ENCODE measurements at places on chromosomes 6 and 20.

GRCh38 chr6:13672904-13673303 is 38.7 kb downstream of the RANBP9 start:
- no peak for DNase-seq

DNA sequence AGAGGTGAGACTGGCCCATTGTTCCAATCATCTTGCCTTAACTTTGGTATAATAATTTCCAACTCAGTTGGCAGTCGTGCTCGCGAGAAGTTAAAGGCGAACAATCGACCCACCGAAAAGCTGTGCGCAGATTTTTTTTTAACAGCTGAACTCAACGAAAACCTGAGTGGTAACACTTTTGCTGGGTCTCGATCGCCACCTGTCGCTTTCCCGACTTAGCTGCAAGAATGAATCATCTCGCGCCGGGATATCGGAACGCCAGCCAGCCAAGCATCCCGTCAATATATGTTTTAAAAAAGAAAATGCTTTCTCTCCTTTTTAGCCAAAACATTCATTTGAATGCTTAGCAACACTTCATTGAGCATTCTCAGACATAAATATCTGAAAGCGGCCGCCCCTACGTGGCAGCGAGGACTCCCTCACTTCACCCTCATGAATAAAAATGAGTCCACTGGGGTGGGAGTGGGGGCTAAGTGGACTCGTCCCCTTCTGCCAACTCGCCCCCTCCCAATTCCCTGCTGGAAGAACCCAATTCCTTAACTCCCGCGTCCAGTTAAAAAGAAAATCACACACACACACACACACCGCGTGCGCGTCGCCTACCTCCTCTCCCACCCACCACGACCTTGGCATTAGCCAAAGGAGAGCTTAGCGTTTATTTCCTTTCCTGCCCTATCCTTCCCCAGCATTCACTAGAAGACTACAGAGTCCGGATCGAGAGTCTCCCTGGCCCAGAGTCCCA is 1.5 kb downstream of the COL12A1 start:
- peak; percentile 76 for DNase-seq

DNA sequence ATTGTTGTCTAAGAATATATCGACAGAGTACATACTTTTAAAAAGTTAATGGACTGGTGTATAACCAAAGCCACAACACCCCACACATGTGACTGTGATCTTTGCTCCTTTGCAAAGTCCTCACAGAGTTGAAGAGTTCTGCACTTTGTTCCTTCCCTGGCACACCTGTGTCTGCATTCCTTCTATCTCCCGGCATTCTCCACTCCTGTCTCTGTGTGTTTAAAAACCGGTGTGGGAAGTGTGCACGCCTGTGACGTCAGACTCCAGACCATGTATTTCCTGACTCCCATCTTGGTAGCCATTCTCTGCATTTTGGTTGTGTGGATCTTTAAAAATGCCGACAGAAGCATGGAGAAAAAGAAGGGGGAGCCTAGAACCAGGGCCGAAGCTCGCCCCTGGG is at the start of gene IYD:
TSS of gene IYD (plus strand) at position 251 of the 400 bp plus-strand sequence. CDS start at position 271, 20 bp downstream.
- no peak for DNase-seq

DNA sequence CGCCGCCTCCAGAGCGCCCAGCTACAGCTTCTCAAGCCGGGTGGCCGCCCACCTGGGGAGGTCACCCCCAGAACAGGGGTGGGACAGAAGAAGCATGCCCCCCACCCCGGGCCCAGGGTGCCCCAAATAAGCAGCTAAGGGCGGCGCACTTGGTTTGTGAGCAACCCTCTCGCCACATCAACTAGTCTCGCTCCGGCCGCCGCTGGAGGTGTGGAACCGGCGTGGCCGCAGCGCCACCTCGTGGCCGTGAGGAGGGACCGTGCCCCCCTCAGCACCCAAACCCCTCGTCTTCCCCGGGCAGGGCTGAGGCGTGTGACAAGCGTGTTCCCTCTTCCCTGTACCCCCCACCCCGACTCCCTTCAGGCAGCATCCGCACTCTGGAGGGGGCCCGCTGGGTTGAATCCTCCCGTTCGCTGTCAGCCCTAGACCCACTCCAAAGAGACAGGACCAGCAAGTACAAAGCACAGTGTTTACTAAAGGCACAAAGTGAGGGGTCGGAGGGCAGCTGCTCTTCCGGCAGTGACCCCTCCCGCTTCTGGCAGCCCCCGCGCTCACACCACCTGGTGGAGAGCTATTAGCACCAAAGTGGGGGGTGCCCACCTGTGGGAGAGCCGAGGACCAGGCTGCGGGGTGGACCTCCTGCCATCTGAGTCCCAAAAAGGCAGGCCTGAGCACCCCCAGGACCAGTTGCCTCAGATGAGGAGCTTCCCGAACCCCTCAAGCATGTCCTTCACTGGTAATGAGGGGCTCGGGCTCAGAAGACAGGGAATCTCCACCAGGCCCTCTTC is 45.4 kb downstream of the MDFI start:
- peak; percentile 82 for DNase-seq

- DNase-seq: no peak
Measured at GRCh38 chr6:7685276-7685675, 40.6 kb upstream of the BMP6 start.

DNA sequence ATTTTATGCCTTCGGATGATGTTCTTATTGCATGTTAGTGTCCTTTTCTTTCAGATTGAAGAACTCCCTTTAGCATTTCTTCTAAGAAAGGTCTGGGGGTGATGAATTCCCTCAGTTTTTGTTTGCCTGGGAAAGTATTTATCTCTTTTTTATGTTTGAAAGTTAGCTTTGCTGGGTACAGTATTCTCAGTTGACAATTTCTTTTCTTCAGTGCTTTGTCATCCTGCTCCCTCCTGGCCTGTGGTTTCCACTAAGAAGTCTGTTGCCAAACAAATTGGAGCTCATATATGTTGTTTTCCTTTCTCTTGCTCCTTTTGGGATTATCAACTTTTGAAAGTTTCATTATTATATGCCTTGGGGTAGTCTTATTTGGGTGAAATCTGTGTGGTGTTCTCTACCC is 11.5 kb downstream of the GRM1 start:
- no peak for DNase-seq

DNA sequence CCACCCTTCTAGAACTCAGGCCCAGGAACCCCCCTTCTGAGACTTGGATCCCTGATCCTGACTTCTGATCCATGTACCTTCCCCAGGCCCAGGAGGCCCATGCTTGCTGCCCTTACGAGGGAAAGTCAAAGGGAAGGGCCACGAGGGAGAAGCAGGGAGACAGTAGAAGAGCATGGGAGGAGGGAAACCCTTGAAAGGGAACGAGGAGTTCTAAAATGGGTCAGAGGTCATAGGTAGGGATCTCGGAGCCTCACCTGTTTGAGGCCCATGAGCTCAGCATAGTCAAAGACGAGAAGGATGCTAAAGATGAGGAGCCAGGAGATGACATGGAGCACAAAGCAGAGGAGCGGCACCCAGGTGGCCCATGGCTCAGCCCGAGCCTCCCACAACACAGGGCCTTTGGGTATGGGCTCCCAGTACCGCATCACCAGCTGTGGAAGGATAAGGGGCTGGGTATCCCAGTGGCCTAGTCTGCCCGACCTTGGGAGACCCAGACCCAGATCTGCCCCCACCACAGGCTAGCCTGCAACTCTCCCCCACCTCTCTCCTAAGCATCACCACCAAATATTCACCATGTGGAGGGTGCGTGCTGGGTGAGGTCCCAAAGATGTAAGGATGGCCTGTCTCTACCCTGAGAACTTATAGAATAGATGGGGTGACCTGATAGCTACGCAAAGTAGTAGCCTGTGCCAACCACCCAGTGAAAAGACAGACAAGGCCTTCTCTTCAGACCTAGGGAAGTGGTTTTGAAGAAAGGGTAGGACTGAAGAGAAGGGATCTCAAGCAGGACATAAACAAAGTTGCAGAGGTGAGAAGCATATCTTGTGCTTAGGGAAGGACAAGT is 1.5 kb downstream of the NRM start:
- no peak for DNase-seq

- DNase-seq: no peak
Measured at GRCh38 chr20:48685300-48685699, 142.5 kb downstream of the PREX1 start.

- no peak for DNase-seq
Measured at GRCh38 chr6:148452876-148453275, 110.2 kb downstream of the SASH1 start.

DNA sequence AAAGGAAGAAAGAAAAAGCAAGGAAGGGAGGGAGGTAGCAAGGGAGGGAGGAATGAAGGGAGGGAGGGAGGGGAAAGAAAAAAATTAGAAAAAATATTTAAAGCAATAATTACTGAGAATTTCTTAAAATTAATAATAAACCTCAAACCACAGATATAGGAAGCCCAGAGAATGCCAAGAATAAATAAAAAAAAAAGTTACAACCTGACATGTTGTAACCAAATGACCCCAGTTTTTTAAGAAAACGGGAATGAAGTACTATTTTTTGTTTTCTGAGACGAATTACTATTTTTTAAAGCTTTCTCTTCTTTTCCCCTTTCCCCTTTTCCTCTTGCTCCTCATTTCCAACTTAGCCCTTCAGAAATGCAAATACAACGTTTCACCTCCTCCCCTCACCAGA is 16.7 kb downstream of the SLC17A1 start:
- no peak for DNase-seq

- DNase-seq: peak; percentile 72
Measured at GRCh38 chr6:4374216-4374615, 238.8 kb upstream of the ECI2 start.

- DNase-seq: no peak
Measured at GRCh38 chr6:143525356-143525755, 13.8 kb upstream of the FUCA2 start.

GRCh38 chr20:13718171-13718570 is 66.5 kb downstream of the ESF1 start:
- DNase-seq: no peak

DNA sequence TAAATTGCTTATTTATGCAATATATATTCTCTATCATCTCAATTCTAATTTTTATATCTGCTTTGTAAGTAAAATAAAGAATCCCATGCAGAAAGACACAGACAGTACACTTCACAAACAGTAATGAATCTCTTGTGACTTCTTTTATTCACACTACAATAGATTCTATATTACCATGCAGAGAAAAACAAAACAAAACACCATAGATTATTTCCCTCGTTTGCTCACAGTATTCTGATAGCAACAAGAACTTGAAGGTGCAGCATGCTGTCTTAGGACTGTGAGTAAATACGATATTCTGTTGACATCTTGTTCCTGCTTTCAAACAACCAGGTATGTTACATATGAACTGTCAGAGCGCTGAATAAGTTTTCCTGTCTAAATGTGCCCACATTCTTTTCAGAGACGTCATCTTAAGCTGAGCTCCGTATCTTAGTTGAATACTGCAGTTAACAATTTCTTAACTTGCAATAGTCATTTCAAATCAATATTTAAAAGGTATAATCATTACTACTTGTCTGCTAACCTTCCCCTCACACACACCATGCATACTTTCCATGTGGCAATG is 140.1 kb downstream of the BTBD9 start:
- no peak for DNase-seq

DNA sequence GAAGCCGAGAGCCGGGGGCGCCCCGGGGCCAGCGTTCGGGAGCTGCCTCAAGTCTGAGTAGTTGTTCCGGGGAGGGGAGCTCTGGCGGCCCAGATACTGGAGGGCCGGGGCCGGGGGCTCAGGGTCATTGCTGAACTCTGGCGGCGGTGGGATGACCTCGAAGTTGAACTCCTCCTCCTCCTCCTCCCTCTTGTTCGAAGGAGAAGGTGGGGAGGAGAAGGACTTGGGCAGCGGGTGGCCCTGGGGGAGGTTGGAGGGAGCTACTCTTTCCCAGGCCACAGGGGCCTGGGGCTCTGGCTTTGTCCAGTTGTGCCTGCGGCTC is 37.7 kb downstream of the C6orf132 start:
- no peak for DNase-seq

- DNase-seq: no peak
Measured at GRCh38 chr6:127403636-127404035, 55.6 kb downstream of the KIAA0408 start.

GRCh38 chr6:3687847-3688246 is 63.7 kb downstream of the PXDC1 start:
- peak; percentile 40 for DNase-seq

GRCh38 chr6:5726976-5727718 is 279.6 kb downstream of the NRN1 start:
- DNase-seq: no peak

- no peak for DNase-seq
Measured at GRCh38 chr6:106103728-106104109, 17.6 kb downstream of the PRDM1 start.

DNA sequence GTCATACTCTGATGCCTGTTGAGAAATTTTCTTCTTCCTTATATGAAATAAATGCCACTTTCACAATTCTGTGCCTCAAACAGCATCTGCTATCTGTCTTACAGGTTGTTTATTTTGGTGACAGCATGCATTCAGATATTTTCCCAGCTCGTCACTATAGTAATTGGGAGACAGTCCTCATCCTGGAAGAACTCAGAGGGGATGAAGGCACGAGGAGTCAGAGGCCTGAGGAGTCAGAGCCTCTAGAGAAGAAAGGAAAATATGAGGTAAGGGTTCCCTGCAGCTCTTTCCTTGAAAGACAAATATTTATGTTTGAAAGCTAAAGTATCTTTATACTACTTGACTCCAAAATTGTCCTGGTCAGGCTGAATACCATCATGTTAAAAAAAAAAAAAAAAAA is 15.8 kb downstream of the TSPYL4 start:
- DNase-seq: no peak

DNA sequence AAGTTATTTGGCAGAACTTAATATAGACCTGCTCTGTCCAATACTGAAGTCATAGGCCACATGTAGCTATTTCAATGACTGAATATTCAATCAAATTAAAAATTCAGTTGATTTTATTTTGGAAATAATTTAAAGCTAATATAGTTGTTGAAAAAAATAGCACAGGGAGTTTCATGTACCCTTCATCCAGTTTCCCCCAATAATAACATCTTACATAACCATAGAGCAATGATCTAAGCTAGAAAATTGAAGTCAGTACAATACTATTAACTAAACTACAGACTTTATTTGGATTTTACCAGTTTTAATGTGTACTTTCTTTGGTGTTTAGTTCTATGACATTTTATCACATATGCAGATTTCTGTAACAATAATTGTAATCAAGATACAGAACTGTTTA is 212.2 kb upstream of the HDDC2 start:
- DNase-seq: no peak

GRCh38 chr6:131900231-131900630 is 50.9 kb downstream of the CCN2 start:
- DNase-seq: no peak

GRCh38 chr20:940926-941325 is 24.8 kb upstream of the ANGPT4 start:
- DNase-seq: no peak

GRCh38 chr20:25308671-25309394 is 60.9 kb downstream of the PYGB start:
- DNase-seq: peak; percentile 15

GRCh38 chr6:63572747-63573075 is 431 bp downstream of the LOC128125822 start:
- peak; percentile 63 for DNase-seq

DNA sequence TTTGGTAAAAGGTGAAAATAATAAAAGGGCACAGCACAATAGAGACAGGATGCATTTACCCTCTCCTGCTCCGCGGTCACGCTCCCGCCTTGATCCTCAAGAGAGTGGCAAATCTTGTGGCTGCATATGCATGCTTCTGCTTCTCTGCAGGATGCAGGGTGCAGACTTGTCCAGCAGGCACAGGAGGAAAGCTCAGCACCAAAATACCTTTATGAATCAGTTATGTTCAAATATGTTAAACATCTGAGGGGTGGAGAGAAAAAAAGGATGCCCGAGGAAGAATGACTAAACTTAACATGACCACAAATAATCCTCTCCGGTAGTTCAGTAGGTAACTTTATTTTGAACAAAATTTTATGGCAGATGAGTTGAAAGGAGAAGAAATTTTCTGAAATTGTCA is 366.1 kb upstream of the SOX4 start:
- no peak for DNase-seq

- DNase-seq: peak; percentile 13
Measured at GRCh38 chr6:111804627-111805235, 68.5 kb downstream of the FYN start.

Data from NCI-H69 (cell line).